ENCODE measurements at places on chromosomes 11 and 22. TPM values are rescaled to one million over a fixed set of nuclear protein-coding genes. Genes with fewer than 3 reads are reported as not detected.

TCN2 gene
- total RNA-seq: 11.9 TPM

CALCA gene
- not detected for total RNA-seq

GGTLC2 gene
- total RNA-seq: 0.34 TPM

GRCh38 chr11:65432100-65432650 lies 9.6 kb downstream of the NEAT1 start:
- DNase-seq: no peak

DNA sequence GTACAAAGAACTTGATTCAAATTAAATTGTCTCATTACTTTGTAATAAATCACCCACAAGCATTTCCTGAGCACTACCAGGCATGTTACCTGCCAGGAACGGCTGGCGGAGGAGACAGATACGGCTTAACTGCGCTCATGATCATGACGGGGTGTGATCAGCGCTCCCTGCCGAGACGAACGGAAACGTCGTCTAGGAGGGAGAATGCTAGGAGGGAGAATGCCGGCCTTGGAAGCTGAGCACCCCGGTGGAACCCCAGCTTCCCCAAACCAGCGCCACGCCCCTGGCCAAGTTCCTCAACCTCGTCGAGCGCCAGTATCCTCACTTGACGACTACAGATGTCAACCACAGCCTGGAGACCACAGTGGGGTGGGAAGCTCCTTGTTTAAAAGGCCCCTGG lies 272.8 kb downstream of the CTTN start:
- DNase-seq: no peak

GRCh38 chr11:123202155-123203151 lies 7.4 kb upstream of the CLMP start:
- no peak for DNase-seq

GRCh38 chr11:3228445-3228829 lies 3.8 kb downstream of the MRGPRE start:
- no peak for DNase-seq

GRCh38 chr11:61701242-61701886 lies 21.2 kb downstream of the DAGLA start:
- peak; percentile 72 for DNase-seq

DNA sequence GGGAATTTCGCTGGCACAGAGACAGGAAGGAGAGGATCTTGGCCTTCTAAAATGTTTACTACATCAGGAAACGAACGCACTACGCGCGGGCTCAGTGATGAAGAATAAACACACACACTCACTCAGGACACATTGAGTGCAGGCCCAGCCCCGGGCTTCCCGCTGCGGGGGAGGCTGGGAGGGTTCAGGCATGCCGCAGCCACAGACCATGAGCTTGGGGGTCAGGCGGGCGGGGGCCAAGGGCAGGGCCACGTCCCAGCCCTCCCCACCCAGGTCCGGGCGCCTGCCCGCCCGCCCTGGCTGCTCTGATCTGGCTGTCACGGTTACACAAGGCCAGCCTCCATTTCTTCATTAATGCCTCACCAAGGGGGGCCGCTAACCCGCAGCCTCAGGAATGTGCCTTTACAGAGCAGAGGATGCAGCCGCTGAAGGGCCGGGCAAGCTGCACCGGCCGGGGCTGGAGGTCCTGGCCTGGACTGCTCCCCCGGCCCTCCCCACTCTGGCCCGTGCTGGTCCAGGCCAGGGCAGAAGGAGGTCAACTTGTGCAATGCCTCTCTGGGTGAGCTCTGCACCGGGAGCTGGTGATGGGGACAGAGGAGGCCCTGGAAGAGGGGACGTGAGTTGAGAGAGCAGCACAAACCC lies 41.7 kb downstream of the IGF2 start:
- no peak for DNase-seq

DNA sequence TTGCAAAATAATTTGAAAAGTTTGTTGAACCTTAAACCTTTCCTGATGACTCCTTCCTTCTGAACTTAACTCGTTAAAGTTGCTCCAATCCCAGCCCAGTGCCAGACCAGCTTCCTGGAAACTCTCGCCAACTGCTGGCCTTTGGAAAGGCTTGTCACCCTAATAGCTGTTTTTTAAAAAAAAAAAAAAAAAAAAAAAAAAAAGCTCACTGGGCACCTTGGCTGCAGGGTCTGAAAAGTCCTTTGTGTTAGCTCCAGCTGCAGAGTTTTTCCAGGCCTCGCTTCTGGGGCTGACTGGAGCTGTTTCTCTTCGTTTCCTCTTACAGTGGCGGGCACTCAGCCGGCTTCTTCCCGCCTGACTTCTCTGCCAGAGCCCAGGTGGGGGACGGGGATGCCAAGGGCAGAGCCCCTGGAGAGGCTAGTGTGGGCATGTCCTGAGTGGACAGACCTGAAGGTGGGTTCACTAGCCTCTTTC lies 25.1 kb downstream of the KCNQ1OT1 start:
- DNase-seq: no peak

GRCh38 chr22:31490496-31490925 lies 869 bp upstream of the EIF4ENIF1 start:
- peak; percentile 46 for DNase-seq

DNA sequence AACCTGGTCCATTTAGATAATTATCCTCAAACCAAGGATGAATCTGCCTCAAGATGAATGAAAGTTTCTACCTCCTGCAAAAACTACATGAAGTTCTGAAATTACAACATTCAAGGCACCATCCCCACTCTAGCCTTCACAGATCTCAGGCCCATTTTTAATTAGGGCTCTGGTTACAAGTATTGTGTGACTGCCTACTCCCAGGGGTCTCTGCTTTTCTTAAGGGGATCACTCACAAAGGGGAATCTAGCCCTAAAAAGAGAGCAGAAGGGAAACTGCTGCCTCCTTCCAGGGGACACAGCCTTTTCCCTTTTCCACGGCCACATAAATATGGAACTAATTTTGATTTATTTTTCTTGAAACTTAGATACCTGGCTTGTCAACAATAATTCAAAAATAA lies 17.4 kb upstream of the TMEM135 start:
- no peak for DNase-seq

DNA sequence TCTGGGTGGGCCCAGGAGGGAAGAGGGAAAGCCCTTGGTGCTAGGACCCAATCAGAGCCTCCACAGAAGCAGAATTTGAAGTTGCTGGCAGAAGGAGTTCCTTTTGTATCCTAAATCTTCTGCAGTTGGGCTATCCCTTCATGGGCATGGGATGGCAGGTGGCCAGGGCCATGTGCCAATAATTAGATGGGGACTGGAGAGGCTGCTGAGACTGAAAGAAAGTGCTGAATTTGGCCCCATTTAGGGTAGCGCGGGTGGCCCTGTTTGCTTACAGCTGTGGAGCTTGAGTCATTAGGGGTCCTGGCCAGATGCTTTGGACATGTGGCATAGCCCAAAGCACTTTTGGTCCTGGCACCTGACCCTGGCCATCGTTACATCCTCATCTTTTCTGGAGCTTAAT lies 27.1 kb downstream of the PARVA start:
- DNase-seq: no peak
